WTC11 (cell line): ENCODE measurements at places on chromosomes 13 and 19. TPM values are rescaled to one million over a fixed set of nuclear protein-coding genes. Genes with fewer than 3 reads are reported as not detected.

Gene SPIB
- 3.1 to 4.7 TPM (median 3.7 TPM) in 3 replicates for total RNA-seq

Gene TYROBP
- 0.34 to 0.55 TPM (median 0.46 TPM) in 3 replicates for total RNA-seq

Gene KLK5
- 0.66 to 1.0 TPM (median 0.69 TPM) in 3 replicates for total RNA-seq

Gene ZNF575
- 0.13 to 0.25 TPM in 2 of 3 replicates, not detected in the other for total RNA-seq

- H3K27me3 ChIP-seq, result peaks cover 29% of the 10 kb centered on the region
- DNase-seq, result no peak
- H3K27ac ChIP-seq, result no peak overlapping the region
- H3K4me3 ChIP-seq, result no peak overlapping the region
- peaks cover 20% of the 10 kb centered on the region for H3K36me3 ChIP-seq
Observed at GRCh38 chr19:51727349-51727880, 3.6 kb upstream of the HAS1 start.

- no peaks in the 10 kb centered on the region for H3K27me3 ChIP-seq
- H3K36me3 ChIP-seq, result no peaks in the 10 kb centered on the region
- peak; percentile 22 for DNase-seq
- peaks cover 8% of the 10 kb centered on the region for H3K4me1 ChIP-seq
- no peak overlapping the region for H3K4me3 ChIP-seq
Observed at GRCh38 chr13:71979616-71980015, 112.6 kb upstream of the DACH1 start.

DNA sequence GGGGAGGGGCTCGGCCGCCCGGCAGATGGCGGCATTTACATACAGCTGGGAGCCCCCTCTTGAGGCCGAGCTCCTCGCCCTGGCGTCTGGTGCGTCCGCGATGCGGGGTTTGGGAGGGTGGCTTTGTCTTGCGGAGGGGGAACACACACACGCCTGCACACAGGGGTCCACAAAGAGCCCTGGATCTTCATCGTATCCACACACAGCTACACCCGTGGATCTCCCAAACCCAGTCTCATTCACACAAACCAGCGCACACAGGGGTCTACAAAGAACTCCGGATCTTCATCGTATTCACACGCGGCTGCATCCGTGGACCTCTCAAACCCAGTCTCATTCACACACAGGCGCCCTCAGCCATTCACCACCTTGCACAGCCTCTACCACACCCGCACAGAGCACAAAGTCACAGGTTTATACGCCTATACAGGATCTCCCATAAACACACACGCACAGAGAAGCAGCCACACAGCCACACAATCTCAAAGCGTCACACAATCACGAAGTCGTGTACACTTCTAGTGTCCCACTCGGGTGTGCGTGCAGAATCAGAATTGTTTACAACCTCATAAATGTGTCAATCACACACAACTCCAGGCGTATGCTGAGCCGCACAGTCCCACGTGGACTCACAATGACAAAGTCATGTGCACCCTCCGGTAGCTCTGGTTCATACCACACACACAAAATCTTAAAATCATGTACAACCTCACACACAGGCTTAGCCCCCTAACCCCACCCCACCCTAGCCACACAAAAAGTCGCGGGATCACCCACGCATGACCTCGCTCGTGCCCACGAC lies 550 bp upstream of the DLL3 start:
- H3K4me3 ChIP-seq, result peak overlapping the region; percentile 73
- peak overlapping the region; percentile 2 for H3K27ac ChIP-seq
- DNase-seq, result peak; percentile 88
- peaks cover 7% of the 10 kb centered on the region; the same call in 1 of the 2 replicates for H3K36me3 ChIP-seq
- H3K27me3 ChIP-seq, result peaks cover 50% of the 10 kb centered on the region
- peaks cover 34% of the 10 kb centered on the region for H3K4me1 ChIP-seq

DNA sequence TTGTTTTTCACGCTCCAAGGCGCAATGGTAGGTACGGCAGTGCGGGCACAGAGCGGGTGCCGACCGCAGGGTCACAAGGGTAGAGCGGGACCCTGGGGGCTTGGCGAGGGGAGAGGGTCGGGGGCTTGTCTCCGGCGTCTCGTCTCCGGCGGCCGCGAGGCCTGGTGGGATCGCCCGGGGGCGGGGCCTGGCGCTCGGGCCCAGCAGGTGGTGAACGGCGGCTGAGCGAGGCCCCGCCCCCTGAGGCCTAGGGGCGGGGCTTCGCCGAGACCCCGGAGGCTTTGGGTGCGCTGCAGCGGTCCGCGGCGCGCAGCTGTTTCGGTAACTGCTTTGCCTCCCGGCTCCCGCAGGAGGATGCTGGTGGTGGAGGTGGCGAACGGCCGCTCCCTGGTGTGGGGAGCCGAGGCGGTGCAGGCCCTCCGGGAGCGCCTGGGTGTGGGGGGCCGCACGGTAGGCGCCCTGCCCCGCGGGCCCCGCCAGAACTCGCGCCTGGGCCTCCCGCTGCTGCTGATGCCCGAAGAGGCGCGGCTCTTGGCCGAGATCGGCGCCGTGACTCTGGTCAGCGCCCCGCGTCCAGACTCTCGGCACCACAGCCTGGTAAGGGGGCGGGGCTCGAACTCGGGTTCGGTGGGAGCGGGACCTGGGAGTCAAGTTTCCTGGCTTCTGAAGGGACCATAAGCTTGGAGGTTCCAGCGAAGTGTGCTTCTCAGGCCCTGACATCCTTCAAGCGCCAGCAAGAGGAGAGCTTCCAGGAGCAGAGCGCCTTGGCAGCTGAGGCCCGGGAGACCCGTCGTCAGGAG lies at the start of gene TSEN34:
TSEN34 (plus strand) TSS at position 298 of the 800 bp plus-strand sequence; CDS start at position 355, 57 bp downstream.
- peaks cover 44% of the 10 kb centered on the region for H3K36me3 ChIP-seq
- H3K4me1 ChIP-seq, result peaks cover 32% of the 10 kb centered on the region
- peak within 1 kb of the TSS; percentile 85 for H3K4me3 ChIP-seq
- H3K27me3 ChIP-seq, result peaks cover 3% of the 10 kb centered on the region; the same call in 1 of the 2 replicates
- H3K27ac ChIP-seq, result peak within 1 kb of the TSS; percentile 100

DNA sequence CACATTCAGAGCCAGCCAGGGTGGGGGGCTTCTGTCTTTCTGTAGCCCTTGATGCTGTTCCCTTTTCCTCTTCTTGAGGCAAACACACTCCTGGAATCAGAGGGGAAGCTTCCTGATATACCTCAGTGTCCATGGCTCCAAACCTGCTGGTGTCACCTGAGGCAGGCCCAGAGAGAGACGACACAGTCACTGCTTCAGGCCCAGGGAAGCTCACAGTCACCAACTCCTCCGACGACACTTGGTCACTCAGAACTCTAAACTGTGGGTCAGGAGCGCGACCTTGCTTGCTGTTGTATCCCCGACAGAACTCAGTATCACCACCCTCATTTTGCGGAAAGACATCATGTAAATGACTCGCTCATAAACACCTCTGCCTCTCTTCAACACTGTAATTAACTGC lies 1.1 kb downstream of the ATP13A1 start:
- peak overlapping the region; percentile 94 for H3K4me3 ChIP-seq
- H3K36me3 ChIP-seq, result peaks cover 25% of the 10 kb centered on the region
- H3K27ac ChIP-seq, result peak overlapping the region; percentile 87
- H3K27me3 ChIP-seq, result no peaks in the 10 kb centered on the region
- H3K4me1 ChIP-seq, result peaks cover 17% of the 10 kb centered on the region

GRCh38 chr13:36737524-36738083 lies 63.8 kb downstream of the SERTM1 start:
- H3K36me3 ChIP-seq, result peaks cover 5% of the 10 kb centered on the region
- H3K4me3 ChIP-seq, result no peak overlapping the region
- no peaks in the 10 kb centered on the region for H3K27me3 ChIP-seq
- H3K27ac ChIP-seq, result no peak overlapping the region
- no peak for DNase-seq
- peaks cover 5% of the 10 kb centered on the region for H3K4me1 ChIP-seq

GRCh38 chr13:47256618-47257017 lies 359.8 kb upstream of the HTR2A start:
- no peaks in the 10 kb centered on the region for H3K36me3 ChIP-seq
- no peak for DNase-seq
- H3K27me3 ChIP-seq, result no peaks in the 10 kb centered on the region
- no peak overlapping the region for H3K27ac ChIP-seq
- H3K4me3 ChIP-seq, result no peak overlapping the region

GRCh38 chr13:35797991-35798390 lies 321.5 kb upstream of the MAB21L1 start:
- no peaks in the 10 kb centered on the region for H3K36me3 ChIP-seq
- H3K4me1 ChIP-seq, result peaks cover 5% of the 10 kb centered on the region
- no peak for DNase-seq
- no peaks in the 10 kb centered on the region for H3K27me3 ChIP-seq

DNA sequence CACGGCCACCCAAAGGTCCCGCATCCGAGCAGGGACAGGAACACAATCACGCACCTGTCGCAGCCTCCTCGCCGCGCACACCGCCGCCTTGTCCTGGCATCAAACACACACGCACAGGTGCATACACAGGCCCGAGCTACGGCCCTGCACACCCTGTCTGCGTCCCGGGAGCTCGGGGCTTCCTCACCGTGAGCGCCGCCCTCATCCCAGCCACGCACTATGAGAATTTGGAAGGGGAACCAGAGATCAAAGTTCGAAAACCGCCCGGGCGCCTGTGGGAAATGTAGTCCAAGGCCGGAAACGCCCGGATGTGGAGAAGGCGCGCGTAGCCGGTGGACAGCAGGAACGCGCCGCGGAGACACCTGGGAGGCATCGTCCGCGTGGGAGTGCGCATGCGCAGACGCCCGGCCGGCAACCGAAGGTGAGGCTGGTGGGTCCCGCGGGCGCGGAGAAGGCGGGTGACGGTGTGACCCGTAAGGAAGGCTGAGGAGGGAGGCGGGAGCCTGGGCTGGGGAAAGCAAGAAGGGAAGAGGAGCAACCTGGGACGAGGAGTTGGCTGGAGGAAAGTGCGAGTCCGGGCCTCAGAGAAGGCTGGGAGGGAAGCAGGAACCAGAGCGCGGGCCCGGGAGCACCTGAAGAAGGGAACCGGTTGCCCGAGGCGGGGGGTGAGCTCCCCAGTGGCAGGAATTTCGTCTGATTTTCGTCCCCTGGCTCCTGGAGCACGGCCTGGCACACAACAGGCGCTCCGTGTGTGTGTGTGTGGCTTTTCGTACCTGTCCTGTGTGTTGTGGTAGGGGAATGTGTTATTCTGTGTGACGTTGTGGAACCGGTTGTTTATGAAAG lies at the start of gene ZNF567:
ZNF567 (plus strand) TSS at position 399 of the 843 bp plus-strand sequence. CDS start 7,256 bp downstream, outside the sequence.
- peak; percentile 99 for DNase-seq
- H3K27ac ChIP-seq, result peak within 1 kb of the TSS; percentile 96
- H3K4me3 ChIP-seq, result peak within 1 kb of the TSS; percentile 99
- peaks cover 43% of the 10 kb centered on the region for H3K36me3 ChIP-seq

DNA sequence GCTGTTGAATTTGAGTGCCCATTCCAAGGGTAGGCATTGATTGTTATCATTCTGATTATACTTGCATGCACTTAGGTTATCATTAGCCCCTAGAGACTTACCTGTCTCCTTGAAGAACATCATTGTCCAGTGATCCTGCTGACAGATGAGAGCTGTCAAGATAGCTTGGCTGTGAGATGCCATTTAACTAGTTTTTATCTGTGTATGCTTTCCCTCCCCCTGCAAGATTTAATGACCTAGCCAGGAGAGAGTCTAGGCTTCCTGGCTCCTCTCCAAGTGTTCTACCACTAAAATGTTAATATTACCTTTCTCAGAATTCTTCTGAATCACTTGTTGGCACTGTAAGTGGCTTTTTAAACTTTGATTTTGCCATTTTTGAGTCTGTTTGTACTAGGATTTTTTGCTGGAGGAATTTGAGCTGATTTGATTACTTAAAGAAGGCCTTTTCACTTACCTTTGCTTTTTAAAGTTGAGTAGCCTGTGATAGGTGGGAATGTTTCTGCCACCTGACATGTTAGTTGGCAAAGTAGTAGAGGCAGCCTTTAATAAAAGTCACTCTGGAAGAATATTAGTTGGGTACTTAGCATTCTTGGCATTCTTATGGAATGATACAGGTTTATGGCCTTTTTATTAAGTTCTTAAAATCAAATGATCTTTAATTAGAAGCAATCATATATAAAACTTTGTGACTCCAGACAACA lies 41.1 kb downstream of the ARHGAP35 start:
- no peaks in the 10 kb centered on the region for H3K36me3 ChIP-seq
- no peak overlapping the region for H3K27ac ChIP-seq
- no peak for DNase-seq

DNA sequence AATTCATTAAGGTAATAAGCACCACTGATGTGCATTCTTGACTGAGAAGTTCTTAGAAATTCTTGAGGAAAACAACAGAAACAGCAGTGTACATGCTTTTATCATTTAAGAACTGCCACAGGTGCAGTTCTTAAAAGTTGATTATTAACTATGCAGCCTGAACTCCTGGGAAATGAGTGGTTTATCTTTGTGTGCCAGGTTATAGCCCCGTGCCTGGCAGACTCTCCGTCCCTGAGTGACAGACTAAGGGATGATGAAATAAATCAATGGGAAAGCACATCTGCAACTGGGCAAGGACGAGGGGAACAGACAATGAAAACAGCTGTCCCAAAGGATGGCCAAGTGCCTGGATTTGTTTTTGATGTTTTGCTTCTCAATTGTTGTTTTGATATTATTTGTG lies 84.4 kb upstream of the SPATA13 start:
- no peak overlapping the region for H3K4me3 ChIP-seq
- peaks cover 18% of the 10 kb centered on the region for H3K4me1 ChIP-seq
- H3K27ac ChIP-seq, result peak overlapping the region; percentile 75; the same call in 1 of the 2 replicates
- H3K27me3 ChIP-seq, result no peaks in the 10 kb centered on the region; the same call in 1 of the 2 replicates
- H3K36me3 ChIP-seq, result no peaks in the 10 kb centered on the region
- DNase-seq, result no peak

GRCh38 chr13:26017932-26018665 lies 33.7 kb downstream of the SHISA2 start:
- no peak overlapping the region for H3K4me3 ChIP-seq
- DNase-seq, result no peak
- H3K4me1 ChIP-seq, result peaks cover 36% of the 10 kb centered on the region
- no peaks in the 10 kb centered on the region for H3K36me3 ChIP-seq
